ENCODE measurements at places on chromosomes 13 and 19.
A peak's percentile ranks its signal among the peaks of the same experiment; 100 is the strongest.

DNA sequence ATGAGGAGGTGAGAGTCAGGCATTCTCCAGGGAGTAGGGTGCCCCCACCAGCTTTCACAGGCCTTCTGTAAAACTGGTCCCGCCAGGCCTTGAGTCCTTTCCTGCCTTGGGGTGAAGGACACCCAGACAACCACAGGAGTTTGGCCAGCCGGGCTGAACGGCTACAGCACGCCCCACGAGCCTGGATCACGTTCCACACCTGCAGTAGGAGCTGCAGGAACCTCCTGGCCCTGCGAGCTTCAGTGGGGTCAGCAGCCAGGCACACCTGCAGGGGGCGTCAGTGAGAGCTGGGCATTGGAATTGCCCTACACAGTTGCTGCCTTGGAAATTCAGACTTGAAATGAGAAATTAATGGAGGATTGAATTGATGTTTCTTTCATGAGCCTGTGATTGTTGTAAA is 45.7 kb downstream of the COL4A2 start:
- no peaks in the 10 kb centered on the region for H3K27me3 ChIP-seq
- no peak overlapping the region for H3K4me3 ChIP-seq
- H3K4me1 ChIP-seq = peaks cover 12% of the 10 kb centered on the region
- peak overlapping the region; percentile 55 for H3K27ac ChIP-seq
- peaks cover 6% of the 10 kb centered on the region for H3K36me3 ChIP-seq
- DNase-seq = no peak

DNA sequence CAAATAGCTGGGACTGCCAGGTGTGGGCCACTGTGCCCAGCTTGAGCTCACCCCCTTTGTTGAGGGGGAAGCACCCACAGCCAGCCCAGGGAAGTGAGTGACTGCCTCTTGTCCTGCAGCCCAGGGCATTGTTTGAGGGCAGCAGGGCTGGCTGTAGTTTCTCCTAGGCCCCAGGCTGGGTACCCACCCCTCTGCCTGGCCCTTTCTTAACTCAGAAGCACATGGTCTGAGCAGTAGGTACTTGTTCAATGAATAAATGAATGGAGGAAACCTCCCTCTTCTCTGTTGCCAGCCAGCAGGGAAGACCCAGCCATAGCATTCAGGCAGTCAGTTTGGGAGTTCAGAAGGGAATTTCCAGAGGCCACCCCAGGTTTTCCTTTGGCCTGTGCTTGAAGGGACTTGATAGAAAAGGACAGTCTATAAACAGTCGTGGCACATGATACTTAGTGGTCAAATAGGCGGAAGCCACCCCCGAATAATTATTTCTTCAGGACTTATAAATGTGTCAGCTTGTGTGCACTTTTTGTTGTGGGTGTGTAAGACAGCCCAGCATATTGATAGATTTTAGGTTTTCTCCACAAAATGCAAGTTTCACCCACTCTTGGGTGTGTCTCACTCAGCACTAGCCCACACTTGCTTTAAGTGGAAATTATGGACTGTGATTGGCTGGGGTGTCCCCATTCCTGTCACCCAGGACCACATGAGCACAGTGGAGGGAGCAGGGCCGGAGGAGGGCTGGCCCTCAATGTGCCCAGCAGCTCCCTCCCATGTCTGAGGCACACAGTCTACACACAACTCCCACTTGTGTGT is 33.1 kb downstream of the GATAD2A start:
- H3K4me1 ChIP-seq = peaks cover 13% of the 10 kb centered on the region
- no peaks in the 10 kb centered on the region for H3K27me3 ChIP-seq
- no peak for DNase-seq
- H3K27ac ChIP-seq = no peak overlapping the region
- no peak overlapping the region for H3K4me3 ChIP-seq
- H3K36me3 ChIP-seq = peaks cover 3% of the 10 kb centered on the region

- no peaks in the 10 kb centered on the region for H3K27me3 ChIP-seq
- peaks cover 22% of the 10 kb centered on the region for H3K4me1 ChIP-seq
- H3K36me3 ChIP-seq = no peaks in the 10 kb centered on the region
- H3K27ac ChIP-seq = peak overlapping the region; percentile 93
- H3K4me3 ChIP-seq = peak overlapping the region; percentile 82
- DNase-seq = no peak
Measured at GRCh38 chr13:49444524-49445395, 686 bp downstream of the SETDB2 start.

GRCh38 chr13:51816604-51817249 is 12.8 kb upstream of the DHRS12 start:
- peaks cover 10% of the 10 kb centered on the region for H3K4me1 ChIP-seq
- H3K36me3 ChIP-seq = no peaks in the 10 kb centered on the region
- no peaks in the 10 kb centered on the region for H3K27me3 ChIP-seq
- H3K4me3 ChIP-seq = no peak overlapping the region
- no peak for DNase-seq

DNA sequence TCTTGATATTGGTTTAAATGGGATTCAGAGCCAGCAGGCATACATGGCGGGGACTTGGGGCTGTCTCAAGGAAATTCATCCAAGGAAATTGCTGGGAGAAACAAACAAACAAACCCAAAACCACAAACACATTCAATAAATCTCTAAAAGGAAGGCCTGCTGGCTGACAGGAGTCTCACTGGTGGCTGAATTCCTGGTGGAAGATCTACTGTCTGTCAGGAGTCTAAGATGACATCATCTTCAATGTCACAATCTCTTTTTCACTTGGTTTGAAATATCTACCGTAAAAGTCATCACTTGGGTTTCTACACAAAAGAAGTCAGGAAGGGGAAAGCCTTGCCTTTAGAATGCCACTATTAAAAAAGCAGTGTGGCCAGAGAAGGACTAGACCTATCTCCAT is 87.9 kb downstream of the KLF5 start:
- H3K27ac ChIP-seq = no peak overlapping the region
- H3K4me3 ChIP-seq = no peak overlapping the region
- DNase-seq = no peak
- no peaks in the 10 kb centered on the region for H3K36me3 ChIP-seq
- H3K27me3 ChIP-seq = no peaks in the 10 kb centered on the region
- peaks cover under 1% of the 10 kb centered on the region for H3K4me1 ChIP-seq

Measured in upper lobe of right lung (tissue), 1 donor.